ENCODE measurements at places on chromosomes 6 and 20.

DNA sequence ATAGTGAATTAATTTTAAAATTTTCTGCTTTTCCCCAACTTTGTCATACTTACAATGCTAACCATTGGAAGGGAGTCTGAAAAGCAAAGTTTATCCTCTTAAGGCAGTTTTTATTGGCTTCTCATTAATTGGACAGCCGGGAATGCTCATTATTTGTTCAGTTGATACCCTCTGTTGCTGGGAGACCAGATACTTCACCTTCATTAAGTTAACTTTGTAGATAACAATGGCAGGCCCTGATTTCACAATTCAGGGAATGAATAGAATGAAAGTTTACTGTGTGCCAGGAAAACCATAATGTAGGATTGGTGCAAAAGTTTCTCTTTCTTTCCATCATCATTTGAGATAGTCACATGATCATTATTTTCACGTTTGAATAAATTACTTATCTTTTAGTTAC lies 49.0 kb downstream of the COL19A1 start:
- no peak for DNase-seq

- no peak for DNase-seq
Observed at GRCh38 chr6:169112483-169113320, 140.9 kb downstream of the THBS2 start.

DNA sequence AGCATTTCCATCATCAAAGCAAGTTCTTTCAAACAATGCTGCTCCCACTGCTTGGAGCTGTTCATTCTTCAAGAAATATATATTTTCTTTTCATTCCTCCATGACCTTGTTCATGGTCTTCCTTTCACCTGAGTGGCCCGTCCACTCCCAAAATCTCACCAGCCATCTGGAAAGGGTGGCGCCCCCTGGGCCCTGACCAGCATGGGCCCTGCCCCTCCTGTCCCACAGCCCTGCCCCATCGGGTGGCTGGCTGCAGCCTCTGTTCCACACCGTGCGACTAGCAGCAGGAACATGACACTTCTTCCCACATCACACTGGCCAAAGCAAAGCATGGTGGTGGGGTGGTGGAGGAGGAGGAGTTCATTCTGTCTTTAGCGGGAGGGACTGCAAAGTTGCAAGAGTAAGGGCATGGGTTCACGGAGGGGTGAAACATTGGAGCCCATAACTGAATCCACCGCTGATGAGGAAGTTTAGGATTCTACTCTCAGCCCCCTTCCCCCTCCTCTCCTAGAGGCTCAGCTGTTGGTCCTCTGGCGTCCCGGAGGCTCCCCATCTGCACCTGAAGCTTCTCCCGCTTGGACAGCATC lies 195.2 kb upstream of the SLC24A3 start:
- no peak for DNase-seq

DNA sequence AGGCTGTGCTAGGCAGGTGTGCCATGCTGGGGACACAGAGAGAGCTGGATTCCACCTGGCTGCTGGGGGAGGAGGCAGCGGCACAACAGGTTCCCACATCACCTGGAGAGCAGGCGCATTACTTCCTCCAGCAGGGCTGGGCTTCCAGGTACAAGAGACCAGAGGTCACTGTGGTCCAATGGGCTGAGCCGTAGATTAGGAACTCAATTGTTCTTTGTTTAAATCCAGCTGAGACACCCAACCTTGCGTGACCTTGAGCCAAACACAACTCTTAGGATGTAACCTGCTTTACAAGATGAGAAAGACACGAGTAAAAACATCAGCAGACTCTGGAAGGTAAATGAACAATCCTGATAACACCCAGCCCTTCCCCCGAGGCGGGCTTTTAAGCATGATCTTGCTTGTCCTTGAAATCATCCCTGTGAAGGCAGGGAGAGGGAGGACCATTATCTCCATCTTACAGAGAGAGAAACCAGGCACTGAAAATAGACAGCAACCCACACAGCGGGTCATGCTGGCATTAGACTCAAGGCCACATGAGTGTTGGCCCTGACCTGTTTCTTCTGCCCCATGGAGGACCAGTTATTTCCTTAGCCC lies 216.5 kb upstream of the RREB1 start:
- no peak for DNase-seq

- DNase-seq, result peak; percentile 7
Observed at GRCh38 chr6:14472986-14473337, 355.4 kb downstream of the CD83 start.

DNA sequence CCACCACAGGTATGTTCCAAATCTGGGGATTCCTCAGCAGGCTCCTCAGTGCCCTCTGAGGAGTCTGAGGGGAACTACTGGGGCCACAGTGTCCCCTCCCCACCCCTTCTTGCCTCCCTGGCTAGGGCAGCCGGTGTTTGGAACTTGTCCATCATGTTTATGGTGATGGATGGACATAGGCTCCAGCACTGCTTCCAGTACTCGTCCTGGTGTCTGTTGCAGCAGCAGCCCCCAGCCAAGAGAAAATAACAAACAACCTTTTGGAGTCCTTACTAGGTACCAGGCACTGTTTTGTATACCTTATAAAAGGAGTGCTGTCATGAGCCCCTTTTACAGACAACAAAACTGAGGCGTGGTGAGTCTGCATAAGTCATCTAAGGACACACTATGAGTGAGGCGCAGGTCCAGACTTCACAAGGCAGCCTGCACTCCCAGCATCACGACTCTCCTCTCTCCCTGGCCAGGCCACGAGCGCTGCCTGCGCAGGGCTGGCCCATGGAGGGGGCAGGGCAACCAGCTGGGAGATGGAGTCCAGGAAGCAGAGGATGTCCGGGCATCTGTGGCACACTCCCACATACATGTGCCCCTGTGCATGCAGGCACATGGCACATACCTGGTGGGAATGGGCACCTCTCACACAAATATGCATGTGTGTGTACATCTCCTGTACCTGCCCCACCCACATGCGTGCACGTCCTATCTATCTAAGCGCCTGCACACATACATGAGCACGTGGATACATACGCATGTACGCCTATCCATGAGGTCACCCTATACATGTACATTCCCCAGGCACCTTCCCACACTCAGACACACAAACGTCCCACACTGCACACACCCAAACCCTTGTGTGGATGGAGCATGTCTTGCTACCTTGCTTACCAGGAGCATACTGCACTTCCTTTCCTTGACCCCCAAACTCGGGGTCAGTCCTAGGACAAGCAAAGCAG lies 152.7 kb downstream of the VEGFA start:
- no peak for DNase-seq

- no peak for DNase-seq
Observed at GRCh38 chr20:49230021-49230420, 10.8 kb downstream of the DDX27 start.

GRCh38 chr6:157272866-157273755 lies 50.2 kb downstream of the TMEM242 start:
- DNase-seq, result no peak

DNA sequence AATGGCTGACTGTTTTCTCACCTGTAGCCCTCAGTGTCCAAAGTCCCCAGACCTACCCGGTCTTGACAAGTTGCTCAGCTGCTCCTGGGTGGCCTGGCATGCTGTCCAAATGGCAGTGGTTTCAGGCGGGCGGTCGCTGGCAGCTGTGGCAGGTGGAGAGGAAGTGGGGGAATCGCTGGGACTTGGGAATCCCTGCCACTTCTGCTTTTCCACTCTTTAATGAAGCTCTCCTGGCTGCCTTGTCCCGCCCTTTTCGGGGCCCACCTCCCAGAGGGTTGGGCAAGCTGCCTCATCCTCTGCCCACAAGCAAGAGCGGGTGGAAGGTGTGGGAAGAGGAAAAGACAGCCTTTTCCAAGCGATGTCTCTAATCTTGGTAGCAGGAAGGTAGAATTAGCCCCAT lies at the start of gene OCSTAMP:
Gene OCSTAMP, minus strand, starts transcription at position 194 of the 400 bp plus-strand sequence. Its CDS starts 94 bp downstream, at position 100.
- DNase-seq, result no peak

DNA sequence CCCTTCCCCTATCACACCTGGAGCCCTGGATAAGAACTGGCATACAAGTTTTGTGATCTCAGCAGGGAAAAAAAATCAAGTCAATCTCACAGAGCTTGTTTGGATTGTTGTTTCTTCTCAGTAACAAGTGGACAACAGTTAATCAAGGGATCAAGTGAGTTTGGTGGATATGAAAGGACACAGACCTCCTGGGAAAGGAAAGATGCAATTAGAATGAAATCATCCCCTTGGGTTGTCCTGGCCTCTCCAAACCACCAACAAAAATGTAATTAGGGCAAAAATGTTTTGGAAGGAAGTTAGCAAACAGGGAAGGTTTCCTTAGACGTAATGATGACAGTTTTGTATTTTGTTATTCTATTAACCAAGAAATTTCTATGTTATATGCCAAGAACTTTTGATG lies 99.1 kb upstream of the PRDM1 start:
- DNase-seq, result no peak

DNA sequence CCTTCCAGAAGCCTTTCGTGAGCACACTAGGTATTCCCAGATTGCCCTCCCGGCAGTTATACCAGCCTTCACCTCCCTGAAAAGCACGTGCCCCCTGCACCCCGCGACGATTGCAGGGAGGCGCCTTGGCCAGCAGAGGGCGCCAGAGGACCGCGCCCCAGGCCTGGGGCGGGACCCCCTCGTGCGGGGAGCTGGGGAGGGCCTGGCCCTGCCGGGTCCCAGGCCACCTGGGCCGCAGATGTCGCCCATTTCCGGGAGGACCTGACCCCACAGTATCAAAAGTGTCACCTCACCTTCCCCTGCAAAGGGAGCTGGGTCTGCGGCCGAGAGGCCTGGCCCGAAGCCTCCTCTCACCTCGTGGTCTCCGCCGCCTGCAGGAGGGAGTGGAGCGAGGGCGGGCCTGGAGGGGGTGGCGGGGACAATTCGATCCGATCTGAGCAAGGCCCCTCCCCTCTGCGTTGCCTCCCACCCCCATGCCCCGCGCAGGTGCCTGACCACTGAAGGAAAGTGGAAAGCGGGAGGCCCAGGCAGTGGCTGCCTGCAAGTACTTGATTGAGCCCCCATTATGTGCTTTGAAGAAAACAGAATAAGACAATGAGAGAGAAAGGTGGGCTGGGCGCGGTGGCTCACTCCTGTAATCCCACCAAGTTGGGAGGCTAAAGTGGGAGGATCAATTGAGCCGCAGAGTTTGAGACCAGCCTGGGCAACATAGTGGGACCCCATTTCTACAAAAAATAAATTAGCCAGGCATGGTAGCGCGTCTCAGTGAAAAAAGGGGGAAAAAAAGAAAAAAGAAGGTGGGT lies 3.5 kb upstream of the SNAI1 start:
- peak; percentile 40 for DNase-seq

DNA sequence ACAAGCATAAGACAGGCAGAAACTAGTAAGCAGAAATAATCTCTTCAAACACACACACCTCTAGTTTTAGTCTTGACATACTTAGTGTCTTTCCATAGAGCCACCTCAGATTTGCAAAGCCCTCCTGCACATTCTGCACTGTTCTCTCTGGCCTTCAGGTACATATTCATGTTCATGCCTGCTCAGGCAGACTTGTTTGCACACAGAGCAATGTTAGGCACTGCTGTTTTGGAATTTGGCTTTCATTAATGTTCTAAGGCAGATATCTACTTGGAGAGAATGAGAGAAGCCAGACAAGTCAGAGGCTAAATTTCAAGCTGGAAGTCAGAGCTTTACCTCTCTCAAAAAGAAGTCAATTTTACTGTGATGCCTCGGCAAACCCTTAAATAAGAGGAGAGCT lies 21.3 kb upstream of the DST start:
- no peak for DNase-seq

DNA sequence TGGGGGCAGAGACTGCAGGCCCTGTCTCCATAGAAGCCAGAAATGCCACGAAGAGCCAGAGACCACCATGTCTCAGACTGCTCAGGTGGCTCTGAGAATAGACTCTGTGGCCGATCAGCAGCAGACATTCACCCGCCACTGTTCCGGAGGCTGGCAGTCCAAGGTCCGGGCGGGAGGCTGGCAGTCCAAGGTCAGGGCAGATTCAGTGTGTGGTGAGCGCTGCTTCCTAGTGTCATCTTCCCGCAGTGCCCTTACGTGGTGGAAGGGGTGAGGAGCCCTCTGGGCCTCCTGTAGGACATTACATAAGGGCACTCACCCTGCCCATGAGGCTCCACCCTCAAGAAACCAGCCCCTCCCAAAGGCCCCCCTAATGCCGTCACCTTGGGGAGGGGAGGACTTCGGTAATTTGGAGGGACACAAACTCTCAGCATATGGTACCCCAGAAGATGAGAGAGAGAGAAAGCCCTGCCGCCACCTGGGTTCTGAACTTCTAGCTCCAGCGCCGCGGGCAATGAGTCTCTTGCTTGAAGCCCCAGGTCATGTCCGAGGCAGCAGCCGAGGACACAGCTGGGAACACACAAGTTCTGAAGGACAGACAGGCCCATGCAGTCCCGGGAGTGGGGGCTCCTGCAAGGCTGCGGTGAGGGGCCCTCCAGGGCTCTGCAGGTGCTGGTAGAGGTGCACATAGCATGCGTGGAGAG lies 36.4 kb downstream of the DACT2 start:
- no peak for DNase-seq

DNA sequence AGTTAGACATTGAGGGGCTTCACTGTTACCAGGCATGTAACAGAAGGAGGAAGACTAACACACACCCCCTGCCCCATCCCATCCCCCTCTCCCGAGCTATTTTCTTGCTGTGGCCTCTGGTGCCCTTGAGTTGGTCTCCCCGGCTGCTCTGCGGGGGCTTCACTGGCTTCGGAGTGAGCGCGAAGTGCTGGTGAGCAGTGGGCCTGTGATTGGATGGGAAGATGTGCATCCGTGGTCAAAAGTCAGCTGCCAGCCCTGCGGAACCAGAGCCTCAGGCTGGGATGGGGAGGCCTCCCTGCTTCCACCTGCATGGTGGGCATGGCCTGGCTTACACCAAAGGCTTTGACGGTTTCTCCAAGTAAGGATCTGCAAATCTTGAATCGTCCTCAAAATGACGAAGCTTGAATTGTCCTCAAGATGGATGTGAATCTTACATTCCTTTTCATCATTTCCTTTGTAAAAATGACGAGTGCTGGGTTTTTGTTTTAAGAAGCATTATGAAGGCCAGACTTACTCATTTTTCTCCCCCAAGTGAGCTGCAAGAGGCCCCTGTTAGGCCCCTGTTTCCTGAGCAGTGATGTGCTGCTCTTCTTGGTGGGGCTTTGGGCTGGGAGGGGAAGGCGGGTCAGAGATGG lies 23.7 kb downstream of the SPATA2 start:
- DNase-seq, result no peak

- DNase-seq, result no peak
Observed at GRCh38 chr20:39152126-39152525, 190.0 kb downstream of the DHX35 start.

- no peak for DNase-seq
Observed at GRCh38 chr6:13978102-13978640, 53.4 kb downstream of the RNF182 start.

DNA sequence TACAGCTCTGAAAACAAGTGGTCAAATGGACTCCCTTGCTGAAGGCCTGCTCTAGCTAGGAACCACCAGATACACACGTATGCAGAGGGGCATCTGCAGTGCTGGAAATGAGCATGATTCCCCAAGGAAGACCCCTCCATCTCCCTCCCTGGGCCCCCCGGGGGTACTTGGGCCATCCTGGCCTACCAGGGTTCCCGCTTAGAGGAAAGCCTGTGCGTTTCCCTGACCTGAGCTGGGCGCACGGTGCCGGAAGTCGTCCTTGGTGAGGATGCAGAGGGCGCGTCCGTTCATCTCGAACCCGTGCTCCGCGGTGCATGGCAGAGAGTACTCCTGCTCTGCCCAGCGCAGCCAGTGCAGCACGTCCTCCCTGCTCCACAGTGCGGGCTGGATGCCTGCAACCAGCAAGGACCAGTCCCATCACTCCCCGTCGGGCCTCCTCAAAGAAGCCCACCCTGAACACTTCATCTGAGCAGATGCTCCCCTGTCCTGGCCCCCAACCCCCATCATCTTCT lies 11.8 kb downstream of the ETV7 start:
- no peak for DNase-seq

GRCh38 chr6:41406728-41407489 lies 71.5 kb downstream of the NCR2 start:
- DNase-seq, result no peak

GRCh38 chr20:40941133-40941610 lies 87.5 kb upstream of the TOP1 start:
- no peak for DNase-seq
